ENCODE measurements at places on chromosomes 13 and 19.
A peak's percentile ranks its signal among the peaks of the same experiment; 100 is the strongest.

GRCh38 chr13:47718556-47718955 lies 282.5 kb downstream of the SUCLA2 start:
- no peak for DNase-seq

DNA sequence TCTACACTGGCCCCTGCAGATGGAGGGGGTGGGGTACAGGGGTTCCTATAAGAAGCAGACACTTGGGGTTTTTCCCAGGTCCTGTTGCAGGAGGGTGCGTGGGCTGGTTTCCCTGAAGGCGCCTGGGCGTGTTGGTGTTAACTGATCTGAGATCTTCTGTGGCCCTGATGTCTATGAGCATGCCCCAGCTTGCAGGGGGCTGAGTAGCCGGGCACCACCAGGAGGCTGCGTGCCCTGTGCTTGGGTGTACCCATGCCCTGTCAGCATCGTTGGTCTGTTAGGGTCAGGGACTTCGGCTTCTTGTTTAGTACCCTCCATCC lies 45.3 kb downstream of the CAPN12 start:
- DNase-seq = no peak

DNA sequence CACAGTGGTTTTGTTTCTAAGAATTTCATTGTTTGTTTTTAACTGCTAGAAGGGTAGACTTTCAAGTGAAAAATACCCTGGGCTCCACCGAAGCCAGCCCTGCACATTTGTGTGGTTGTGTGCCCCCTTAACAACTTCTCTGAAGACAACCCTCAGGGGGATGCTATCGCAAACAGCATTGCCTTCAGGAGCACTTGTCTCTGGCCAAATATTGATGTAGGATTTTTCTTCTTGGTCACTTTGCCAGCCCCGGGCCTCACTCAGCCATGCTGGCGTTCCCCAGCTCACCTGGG lies 69.2 kb upstream of the SERP2 start:
- DNase-seq = no peak

- DNase-seq = no peak
Observed at GRCh38 chr19:10068205-10068604, 17.9 kb upstream of the SHFL start.

GRCh38 chr19:12783849-12784393 lies 7.4 kb upstream of the JUNB start:
- no peak for DNase-seq

- no peak for DNase-seq
Observed at GRCh38 chr13:38902551-38902950, 88.1 kb downstream of the STOML3 start.

DNA sequence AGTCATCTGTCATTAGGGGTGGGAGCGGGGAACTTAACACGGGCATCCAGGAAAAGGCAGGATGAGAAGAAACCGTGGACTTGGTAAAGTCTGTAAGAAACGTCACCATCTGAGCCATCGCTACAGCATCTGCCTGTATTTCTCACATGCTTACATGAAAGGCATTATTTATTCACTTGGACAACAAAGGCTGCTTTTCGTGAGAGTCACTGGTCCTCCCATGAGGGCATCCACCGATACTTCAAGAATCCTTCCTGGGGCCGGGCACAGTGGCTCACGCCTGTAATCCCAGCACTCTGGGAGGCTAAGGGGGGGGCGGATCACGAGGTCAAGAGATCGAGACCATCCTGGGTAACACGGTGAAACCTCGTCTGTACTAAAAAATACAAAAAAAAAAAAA lies 16.1 kb downstream of the ZNF446 start:
- DNase-seq = no peak

GRCh38 chr13:42392180-42392579 lies 120.2 kb downstream of the AKAP11 start:
- no peak for DNase-seq

DNA sequence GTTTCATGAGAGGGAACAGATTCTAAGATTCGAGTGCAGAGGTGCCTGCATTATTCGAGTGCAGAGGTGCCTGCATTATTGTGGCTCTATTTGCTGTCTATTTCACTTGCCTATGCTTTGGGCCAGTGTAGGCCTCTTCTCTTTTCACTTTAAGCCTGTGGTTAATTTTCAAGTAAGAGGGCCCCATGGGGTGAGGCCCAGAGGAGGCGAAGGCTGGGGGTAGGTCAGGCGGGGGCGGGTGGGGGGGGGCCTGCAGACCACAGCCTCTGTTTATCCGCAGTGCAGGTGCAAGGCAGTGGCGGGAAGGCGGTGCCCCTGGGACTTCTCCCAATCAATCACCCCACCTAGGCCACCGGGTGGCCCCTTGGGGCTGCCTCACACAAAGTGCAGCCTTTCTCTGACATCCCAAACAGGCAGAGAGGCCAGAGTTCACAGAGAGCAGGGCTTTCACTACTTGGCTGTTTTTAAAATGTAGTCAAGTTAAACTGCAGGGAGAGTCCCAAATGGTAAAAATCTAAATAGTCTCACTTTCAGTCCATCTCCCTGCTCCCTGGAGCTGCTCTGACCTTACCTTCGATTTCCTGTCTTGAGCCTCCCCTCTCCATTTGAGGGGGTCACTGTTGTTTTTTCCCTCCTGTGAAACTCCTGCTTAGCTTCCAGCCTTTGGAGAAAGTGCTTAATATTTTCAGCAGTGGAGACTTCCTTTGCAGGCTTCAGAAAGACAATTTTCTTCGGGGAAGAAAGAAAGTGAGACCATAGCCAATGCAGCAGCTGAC lies 249.0 kb downstream of the DLEU7 start:
- no peak for DNase-seq

DNA sequence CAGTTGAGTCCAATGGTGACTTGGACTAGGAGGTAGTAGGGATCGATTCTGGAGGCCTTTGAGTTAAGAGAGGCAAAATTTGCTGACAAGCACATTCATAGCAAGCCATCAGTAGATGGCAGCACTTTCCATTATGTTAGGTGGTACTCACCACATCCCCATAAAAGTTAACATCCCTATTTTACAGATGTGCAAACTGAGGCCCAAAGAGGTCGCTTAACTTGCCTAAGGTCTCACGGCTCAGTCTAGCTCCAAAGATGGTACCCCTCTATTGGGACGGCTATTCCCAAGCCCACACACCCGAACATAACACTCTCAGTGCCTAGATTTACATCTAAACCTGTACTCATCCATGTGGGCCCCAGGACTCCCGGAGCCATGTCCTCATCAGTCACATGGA lies 21.5 kb upstream of the FOSB start:
- peak; percentile 36 for DNase-seq

- DNase-seq = peak; percentile 44
Observed at GRCh38 chr13:32910530-32910929, 105.7 kb upstream of the KL start.

DNA sequence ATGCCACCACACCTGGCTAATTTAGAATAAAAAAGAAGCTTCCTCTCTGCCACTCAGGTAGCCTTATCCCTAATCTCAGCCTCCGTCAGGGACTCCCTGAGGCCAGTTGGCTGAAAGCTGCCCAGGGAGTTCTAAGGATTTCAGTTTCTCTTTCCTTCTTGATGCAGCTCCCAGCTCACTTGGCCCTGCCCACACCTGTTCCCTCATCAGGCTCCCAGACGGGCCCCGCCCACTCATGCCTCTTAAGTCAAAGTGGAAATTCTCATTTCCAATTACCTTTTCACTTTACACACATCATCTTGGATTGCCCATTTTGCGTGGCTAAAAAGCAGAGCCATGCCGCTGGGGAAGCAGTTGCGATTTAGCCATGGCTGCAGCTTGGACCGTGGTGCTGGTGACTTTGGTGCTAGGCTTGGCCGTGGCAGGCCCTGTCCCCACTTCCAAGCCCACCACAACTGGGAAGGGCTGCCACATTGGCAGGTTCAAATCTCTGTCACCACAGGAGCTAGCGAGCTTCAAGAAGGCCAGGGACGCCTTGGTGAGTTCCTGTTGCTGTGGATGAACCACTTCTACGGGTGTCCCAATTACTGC lies at the start of gene IFNL1:
IFNL1 (plus strand) TSS at position 353 of the 591 bp plus-strand sequence; CDS start at position 368, 15 bp downstream.
- DNase-seq = no peak

- DNase-seq = peak; percentile 91
Observed at GRCh38 chr19:12294249-12295158, at the start of gene ZNF44. Gene ZNF44, minus strand, starts transcription at chr19:12294883. Its CDS starts 189 bp downstream, at chr19:12294694.

DNA sequence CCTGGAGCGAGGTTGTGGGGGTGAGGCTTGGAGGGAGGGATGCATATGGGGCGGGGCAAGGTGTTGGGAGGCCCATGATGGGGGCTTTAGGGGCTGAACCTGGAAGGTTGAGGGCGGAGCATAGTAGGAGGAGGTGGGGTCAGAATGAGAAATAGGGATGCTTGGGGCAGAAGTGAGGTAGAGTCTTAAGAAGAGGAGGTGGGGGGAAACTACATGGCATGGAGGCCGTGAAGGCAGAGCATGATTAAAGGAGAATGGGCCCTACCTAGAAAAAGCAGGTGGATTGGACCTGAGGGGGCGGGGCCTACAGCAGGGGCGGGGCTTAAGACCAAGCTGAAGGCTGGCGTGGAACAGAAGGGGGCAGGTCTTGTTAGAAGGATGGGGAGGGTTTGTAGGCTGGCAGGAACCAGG lies 799 bp downstream of the NR1H2 start:
- DNase-seq = no peak

DNA sequence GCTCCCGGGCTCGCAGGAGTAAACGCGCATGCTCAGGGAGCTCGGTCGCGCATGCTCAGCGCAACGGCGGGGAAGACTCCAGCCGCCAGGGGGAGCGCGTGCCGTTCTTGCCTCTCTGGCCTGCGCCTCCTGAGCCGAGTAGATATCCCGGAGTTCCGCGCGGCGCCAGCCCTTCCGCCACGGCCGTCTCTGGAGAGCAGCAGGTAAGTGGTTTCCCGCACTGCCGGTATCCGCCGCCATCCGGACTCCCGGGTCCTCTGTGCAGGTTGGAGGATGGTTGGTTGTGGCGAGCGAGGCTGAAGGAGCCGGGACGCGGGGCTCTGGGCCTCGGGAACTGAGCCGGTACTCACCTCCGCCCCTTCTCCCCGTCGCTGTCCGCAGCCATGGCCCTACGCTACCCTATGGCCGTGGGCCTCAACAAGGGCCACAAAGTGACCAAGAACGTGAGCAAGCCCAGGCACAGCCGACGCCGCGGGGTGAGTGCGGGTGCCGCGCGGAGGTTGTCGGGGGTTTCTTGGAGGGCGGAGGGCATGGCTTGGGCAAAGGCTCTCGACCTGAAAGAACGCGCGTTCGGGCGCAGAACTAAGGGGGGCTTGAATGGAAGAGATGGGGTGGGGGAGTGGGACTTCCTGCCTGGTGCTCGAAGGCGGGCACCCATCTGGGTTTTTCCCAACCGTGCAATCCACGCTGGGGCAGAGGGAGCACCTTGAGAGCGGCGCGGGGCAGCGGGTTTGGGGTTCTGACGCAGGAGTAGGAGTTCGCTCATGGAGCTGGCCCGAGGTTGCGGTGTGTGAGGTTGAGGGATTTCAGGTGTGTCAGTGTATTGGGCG lies at the start of gene RPL36:
RPL36 (plus strand) TSS at position 171 of the 830 bp plus-strand sequence; CDS start at position 384, 213 bp downstream.
- peak; percentile 96 for DNase-seq

DNA sequence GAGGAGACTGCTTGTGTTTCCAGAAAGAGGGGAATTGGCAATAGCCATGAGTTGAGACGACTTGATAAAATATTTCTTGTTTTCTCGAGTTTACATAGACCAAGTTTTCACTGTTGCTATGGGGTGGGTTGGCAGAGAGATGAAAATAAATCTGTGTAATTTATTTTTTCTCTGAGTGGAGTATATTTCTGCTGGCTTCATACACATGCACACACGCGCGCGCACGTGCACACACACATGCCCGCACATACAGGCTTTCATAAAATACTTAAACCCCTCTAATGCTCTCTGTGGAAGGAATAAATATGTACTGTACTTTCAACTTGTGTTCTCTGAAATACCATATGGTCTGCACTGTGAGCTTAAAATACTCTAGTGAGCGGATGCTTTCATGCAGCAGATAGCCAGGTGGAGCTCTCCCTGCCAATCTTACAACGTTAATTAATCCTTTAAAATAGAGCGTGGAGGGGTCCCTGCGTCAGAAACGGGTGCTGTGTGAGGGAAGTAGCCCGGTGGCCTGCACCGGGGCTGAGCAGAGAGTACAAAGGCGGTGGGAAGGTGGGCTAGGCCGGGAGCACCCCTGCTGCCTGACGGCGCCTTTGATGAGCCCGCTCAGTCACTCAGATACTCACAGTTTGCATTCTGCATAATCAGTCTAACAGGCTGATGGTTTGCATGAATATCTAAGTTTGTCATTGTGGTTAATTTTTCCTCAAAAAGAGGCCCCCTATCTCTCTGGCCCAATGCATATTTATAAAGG lies 44.1 kb downstream of the CCNE1 start:
- DNase-seq = no peak

GRCh38 chr13:42574011-42574410 lies at the start of gene TNFSF11:
Gene TNFSF11, plus strand, starts transcription at chr13:42574152. Its CDS starts 152 bp downstream, at chr13:42574304.
- DNase-seq = no peak

- DNase-seq = no peak
Observed at GRCh38 chr13:99514801-99515200, 13.5 kb downstream of the TM9SF2 start.

GRCh38 chr13:32632343-32632909 lies 46.2 kb downstream of the PDS5B start:
- DNase-seq = peak; percentile 36

- DNase-seq = peak; percentile 51
Observed at GRCh38 chr19:58558066-58558622, at the start of gene UBE2M. Gene UBE2M, minus strand, starts transcription at chr19:58558611. Its CDS starts 230 bp downstream, at chr19:58558381.

DNA sequence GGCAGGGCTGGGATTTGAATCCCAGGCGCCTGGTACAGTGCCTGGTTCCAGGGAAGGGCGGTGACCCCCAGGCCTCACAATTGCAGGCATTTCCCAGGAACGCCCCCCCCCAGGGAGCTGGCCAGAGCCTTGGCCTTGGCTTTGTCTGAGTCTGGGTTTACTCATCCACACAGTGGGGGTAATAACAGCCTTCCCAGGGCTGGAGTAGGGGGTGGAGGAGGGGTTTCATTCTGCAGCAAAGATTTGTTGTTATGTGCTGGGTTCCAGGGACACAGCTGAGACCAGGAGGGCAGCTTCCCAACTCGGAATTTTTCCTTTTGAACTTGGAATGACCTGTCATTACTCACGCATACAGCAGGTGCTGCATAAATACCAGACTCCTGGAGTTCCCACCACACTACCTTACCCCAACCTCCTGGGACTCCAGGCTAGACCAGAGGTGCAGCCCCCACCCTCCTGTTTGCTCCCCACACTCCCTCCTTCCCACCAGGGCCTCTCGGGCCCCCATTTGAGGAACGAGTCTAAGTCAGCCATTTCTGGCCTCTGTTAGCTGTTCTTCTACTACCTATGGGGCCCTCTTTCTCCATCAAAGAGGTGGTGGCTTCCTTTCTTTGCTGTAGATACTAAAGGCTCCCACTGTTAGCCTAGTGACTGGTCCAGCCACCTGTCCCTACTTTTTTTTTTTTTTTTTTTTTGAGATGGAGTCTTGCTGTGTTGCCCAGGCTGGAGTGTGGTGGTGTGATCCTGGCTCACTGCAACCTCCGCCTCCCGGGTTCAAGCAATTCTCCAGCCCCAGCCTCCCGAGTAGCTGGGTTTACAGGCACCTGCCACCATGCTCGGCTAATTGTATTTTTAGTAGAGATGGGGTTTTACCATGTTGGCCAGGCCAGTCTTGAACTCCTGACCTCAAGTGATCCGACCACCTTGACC lies 1.6 kb upstream of the ADAMTS10 start:
- peak; percentile 95 for DNase-seq

DNA sequence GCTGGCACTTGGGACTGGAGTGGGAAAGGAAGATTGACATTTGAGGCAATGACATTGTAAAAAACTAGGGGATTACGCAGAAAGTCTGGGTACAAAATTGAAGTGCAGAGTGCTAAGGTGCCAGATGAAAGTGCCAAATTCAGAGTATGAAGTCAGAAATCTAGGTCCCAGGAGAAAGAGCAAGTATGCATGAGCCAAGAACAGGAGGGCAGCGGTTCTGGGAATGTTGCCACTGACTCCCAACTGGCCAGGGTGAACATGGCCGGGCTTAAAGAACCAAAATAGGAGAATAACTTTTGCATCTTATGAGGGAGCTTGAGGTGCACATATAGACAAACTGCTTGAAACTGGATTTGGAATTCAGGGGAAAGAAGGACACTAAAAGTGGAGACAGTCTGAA lies 495.8 kb upstream of the KLF12 start:
- no peak for DNase-seq
